ENCODE measurements at places on chromosomes 6 and 20. TPM values are rescaled to one million over a fixed set of nuclear protein-coding genes. Genes with fewer than 3 reads are reported as not detected.

DNA sequence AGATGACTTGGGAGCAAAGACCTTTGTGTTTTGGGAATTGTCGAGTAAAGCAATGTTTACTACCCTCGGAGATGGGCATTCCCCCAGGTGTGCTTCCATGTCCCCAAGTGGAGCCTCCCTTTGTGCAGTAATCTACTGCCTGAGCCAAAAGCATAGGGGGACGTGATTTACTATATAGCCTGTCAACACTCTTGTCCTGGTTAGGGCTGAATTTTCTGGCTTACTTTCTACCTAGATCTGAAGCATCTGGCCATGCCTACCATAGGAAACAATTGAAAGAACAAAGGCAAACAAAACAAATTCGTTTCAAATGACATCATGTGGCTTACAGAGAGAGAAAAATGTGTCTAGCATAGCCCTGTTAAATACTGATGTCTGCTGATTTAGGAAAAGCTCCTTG is 350.6 kb downstream of the SAMD5 start:
- DNase-seq, result no peak

DNA sequence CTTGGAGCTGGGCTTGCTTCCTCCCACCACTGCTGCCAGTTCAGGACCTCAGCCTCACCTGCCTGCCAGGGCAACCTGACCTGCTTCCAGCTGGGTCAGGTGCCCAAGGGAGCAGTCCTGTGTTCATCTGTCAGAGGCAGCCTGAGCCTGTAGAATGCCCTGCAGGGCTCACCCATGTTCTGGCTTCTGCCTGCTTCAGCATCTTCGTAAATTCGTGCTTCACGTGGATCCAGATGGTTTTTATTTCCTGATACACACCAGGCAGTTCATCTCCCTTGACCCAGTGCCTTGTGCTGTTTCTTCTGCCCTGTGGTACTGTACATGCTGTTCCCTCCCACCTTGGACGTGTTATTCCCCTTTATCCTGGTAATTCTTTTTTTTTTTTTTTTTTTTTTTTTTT is 50.2 kb downstream of the ARID1B start:
- DNase-seq, result no peak

- no peak for DNase-seq
Observed at GRCh38 chr6:48037946-48038345, 73.1 kb downstream of the PTCHD4 start.

DNA sequence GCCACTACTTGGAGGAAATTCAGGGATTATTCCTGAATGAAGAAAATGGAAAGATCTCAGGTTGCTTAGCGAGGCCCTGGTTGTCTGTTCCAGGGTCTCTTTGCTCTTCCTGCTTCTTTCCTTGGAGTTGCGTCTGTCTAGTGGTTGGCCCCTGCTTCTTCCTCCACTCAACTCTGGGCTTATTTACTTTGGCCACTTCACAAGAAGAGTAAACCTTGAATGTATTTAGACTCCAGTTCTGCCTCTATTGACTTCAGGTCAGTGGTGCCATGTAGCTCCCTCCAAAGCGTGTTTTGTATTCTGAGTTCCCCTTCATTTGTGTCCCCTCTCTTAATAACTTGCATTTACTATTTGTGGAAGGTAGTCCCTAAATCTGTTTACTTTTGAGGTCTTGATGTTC is 456.5 kb downstream of the UTRN start:
- no peak for DNase-seq

DNA sequence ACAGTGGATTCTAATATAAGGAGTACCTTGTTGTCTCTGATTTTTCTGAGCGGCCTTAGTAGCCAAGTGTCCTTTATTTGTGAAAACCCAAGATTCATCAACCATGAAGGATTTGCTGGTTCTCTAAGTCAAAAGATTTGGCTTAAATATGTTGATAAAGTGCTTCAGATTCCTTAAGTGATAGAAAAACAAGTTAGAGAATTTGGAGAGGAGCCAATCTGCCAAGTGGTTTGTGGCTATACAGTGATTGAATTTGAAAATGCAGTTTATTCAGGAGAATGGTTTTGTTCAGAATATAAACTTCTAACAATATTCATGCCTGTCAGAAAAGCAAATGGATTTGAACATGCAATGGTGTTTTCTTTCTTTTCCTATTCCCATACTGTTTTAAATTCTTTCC is 54.8 kb downstream of the CAP2 start:
- no peak for DNase-seq

DNA sequence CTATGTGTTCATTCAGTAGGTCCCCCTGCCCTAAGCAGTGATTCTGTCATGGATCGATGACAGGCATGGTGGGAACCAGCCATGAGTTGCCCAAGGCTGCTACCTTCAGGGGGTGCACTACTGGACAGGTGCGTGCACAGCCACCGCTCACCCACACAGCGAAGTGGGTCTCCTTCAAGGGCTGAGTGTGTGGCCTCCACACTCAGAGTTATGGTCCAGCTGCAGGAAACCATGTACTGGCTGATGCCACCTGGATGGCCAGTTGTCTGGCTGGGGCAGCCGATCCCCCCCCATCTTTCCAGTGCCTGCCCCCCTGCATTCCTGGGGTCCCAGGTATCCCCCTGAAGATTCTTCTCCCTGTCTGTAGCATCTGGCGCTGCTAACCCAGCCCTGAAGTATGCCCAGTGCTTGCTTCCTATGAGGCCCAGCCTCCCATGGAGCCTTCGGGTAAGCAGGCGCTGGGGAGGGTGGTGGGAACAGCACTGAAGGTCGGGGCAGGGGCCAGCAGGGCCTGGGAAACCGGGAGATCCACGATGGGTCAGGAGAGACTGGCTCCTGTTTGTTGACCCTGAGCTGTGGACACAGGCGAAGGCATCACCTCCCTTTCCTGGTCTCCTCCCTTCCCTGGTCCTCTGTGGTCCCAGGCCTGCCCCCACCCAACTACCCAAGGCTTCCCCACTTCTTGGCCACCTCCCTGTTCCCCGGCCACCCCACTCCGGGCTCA is 106.0 kb downstream of the VEGFA start:
- DNase-seq, result no peak

DNA sequence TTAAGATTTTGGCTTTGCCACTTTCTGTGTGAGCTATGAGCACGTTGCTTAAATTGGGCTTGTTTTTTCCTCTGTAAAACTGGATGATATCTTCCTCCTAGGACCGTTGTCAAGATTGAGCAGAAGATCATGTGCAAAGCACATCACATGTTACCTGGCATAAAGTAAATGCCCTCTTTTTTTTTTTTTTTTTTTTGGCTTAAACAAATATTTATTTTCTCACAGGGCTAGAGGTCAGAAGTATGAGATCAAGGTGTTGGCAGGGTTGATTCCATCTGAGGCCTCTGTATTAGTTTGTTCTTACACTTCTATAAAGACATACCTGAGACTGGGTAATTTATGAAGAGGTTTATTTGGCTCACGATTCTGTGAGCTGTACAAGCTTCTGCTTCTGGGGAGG is 42.7 kb downstream of the TOX2 start:
- DNase-seq, result no peak

GRCh38 chr6:17714879-17715851 is 8.4 kb upstream of the NUP153 start:
- DNase-seq, result peak; percentile 24

- DNase-seq, result no peak
Observed at GRCh38 chr20:48041078-48041780, 255.9 kb upstream of the SULF2 start.

DNA sequence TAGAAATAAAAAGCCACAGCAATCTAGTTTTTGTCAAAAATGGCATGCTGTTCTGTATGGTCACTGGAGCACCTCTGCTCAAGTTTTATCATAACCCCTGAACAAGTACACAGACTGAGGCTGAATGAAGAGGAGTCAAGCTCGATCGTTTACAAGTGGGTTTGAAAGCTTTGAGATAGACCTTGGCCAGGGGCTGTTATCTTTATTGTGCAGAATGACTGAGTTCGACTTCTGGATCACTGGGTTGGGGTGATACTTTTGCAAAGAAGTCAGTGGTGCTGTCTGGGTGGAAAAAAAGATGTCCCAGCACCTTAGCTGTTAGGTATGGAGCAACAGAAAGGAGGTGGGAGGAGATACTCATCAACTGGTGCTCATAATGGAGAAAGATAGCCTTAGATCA is 446.0 kb downstream of the HACE1 start:
- DNase-seq, result no peak

GRCh38 chr6:53281518-53282215 is 67.1 kb downstream of the ELOVL5 start:
- no peak for DNase-seq

DNA sequence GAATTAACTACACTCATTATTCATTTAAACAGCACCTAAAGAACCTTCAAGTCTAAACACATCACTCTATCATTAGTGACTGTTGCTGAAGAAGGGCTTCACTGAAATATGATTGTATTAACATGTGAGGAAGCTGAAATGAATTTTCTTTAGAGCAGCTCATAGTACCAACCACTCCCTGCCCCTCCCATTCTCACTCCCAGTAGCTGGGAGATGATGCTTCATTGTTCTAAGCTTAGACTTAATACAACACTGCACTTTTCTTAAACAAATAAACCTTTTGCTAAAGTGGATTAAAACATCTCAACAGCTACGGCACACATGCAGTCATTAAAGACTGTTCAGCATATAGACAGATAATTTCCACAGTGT is 63.1 kb downstream of the ATXN1 start:
- no peak for DNase-seq

GRCh38 chr6:110550353-110550752 is 73.9 kb upstream of the SLC22A16 start:
- DNase-seq, result no peak

GRCh38 chr20:63212792-63213191 is 3.1 kb downstream of the YTHDF1 start:
- no peak for DNase-seq

GRCh38 chr6:161116554-161116953 is 125.0 kb downstream of the MAP3K4 start:
- no peak for DNase-seq

- no peak for DNase-seq
Observed at GRCh38 chr6:29552512-29553051, 7.0 kb downstream of the UBD start.

- DNase-seq, result no peak
Observed at GRCh38 chr20:24443436-24443835, 26.0 kb upstream of the SYNDIG1 start.

- peak; percentile 50 for DNase-seq
Observed at GRCh38 chr6:149545258-149545753, 537 bp downstream of the PPIL4 start.

GRCh38 chr20:62193079-62194025 is 10.5 kb downstream of the MTG2 start:
- DNase-seq, result no peak

- DNase-seq, result no peak
Observed at GRCh38 chr6:108650781-108651180, 90.1 kb downstream of the FOXO3 start.

- DNase-seq, result no peak
Observed at GRCh38 chr6:109336221-109336961, 45.9 kb downstream of the CD164 start.

TRDN gene
- not detected for total RNA-seq

PGC gene
- total RNA-seq, result not detected

CDH4 gene
- 0.06 TPM for total RNA-seq

PBOV1 gene
- not detected for total RNA-seq

ALDH8A1 gene
- 0.08 TPM for total RNA-seq

ZNF341 gene
- 1.3 TPM for total RNA-seq

GNAS-AS1 gene
- total RNA-seq, result not detected

Measured in SJCRH30 (cell line).